ENCODE measurements at places on chromosomes 2 and 18.
A peak's percentile ranks its signal among the peaks of the same experiment; 100 is the strongest.

DNA sequence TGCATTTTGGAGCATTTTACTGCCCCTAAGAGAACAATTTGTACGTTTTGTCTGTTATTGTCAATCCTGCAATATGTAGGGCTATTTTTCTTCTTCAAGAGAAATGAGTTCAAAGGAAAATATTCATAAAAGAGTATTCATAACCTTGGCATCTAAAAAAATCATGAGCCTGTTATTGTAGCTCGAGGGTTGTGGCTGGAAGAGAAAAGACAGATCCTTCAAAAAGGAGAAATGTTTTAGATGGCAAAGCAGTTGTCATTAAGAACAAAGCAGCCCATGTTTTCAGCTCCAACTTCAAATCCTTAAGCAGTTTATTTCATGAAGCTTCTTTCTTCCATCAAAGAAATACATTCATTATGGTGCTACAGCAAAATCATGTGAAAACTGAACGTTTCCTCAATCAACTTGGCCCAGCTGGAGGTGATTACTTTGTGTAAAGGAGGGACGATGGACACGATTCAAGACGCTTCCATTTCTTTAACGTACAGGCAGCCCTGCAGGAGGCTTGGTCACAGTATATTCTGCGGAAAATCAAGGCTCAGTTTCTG, 31.4 kb downstream of the QPCT start:
- DNase-seq = no peak

DNA sequence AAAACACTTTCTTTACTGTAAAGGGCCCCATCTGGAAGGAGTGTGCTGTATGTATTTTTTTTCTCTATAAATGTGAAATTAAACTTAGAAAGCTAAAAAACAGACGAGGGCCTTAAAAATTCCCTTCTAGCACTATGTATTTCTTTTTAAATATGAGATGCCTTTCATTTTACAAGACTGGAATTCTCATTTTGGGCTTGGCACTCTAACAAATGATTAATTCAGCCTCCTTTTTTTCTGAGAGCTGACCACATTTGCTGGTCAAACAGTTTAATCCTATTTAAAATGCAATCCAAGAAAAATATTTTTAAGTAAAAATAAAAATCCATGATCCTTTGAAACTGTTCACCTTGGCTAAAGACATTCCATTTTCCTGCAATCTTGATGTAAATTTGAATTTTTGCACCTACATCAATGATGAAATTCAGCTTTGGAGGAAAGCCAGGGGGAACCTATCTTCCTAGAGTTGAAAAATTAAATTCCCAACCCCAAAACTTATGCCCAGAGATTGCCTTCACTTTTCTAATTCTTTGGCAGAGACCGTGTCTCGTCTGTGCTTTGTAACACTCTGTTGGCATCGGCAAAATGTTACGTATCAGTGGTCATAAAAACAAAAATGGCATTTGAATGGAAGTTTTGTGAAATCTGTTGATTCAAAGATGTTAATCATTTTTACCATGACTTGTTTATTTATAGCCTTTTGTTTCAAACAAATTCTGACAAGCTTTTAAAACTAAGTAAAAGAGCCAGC, 284.5 kb downstream of the ZNF521 start:
- no peak for DNase-seq

GRCh38 chr2:55459279-55459678, 39.6 kb upstream of the CCDC88A start:
- no peak for DNase-seq

- no peak for DNase-seq
Measured at GRCh38 chr18:21040466-21040865, 71.1 kb downstream of the ROCK1 start.

DNA sequence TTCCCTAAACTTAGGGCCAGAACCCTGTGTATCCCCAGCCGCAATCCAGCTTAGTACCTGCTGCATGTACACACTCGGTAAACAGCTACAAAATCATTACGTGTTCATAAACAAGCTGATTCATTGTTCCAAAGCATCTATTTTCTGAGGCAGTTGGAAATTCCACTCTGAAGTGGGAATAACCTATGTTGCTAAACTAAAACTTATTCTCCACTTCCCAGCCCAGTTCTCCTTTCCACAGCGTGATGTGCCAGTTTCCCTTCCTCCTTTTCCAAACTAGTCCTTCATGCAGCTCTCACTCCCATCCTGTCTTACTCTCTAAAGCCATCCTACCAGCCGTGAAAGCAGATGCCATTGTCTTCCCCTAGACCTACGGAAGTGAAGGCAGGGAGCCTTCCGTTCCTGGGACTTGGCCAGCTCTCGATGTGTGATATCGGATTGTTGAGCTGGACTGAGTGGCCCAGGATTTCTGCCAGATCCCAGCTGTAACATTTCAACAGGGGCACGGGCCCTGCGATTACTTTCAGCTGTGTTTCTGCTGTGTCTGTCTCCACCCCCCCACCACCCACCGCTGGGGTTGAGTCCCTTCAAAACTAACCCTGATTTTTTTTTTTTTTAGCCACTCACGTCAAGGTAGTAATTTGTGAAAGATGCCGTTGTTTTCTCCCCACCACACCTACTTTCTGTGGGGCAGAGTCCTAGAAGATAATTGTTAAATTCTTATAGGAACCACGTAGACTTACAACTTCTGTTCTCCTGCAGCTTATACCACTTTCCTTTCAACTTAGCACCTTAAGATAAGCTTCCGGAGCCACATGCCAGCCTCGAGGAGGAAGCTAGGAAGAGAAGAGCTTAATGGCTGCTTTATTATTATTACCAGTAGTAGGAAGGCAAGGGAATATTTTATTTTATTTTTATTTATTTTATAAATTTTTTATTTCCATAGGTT, 100.9 kb downstream of the CRIM1 start:
- DNase-seq = peak; percentile 6

DNA sequence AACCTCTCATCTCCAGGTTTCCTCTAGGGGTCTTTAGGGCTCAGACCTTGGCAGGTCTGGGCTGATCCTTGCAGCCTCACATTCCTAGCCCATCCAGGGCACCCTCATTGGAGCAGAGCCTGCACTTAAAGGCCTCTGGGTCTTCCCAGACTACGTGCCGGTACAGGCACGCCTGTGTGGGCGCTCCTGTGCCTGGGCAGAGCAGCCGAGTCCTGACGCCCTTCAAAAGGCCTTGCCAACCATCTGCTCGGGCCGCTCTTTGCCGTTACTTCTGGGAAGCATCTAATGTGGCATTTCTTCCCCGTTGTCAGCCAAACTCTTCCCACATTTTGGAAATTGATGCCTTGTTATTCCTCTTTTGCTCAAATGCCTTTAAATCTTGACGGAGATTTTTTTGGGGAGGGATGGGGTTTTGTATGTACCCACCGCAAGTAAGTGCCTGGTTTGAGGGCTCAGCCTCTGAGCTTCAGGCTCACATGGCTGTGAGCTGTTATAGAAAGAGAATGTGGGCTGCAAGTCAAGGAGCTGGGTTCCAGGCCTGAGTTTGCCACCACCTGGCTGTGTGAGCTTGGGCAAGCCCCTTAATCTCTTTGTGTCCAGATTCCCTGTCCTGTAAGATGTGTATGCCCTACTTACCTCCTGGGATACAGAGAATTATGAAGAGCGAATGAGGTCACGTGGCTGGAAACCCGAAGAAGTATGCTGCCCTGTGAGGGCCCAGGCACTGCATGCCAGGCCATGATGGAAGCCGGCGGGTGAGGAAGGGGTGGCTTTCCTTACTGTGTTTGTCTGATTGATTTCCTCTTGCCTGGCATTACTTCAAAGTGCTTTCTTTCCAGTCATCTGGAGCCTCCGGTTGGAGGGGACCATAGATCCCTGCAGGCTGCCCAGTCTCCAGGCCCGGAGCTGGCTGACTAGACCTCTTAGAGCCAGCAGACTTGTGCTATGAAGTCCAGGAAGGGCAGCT, 20.6 kb downstream of the EHD3 start:
- no peak for DNase-seq

GRCh38 chr2:6764968-6765723, 100.6 kb downstream of the CMPK2 start:
- no peak for DNase-seq

- DNase-seq = no peak
Measured at GRCh38 chr2:42153944-42154581, 15.1 kb upstream of the EML4 start.

- no peak for DNase-seq
Measured at GRCh38 chr18:25648716-25649260, 296.8 kb upstream of the ZNF521 start.

DNA sequence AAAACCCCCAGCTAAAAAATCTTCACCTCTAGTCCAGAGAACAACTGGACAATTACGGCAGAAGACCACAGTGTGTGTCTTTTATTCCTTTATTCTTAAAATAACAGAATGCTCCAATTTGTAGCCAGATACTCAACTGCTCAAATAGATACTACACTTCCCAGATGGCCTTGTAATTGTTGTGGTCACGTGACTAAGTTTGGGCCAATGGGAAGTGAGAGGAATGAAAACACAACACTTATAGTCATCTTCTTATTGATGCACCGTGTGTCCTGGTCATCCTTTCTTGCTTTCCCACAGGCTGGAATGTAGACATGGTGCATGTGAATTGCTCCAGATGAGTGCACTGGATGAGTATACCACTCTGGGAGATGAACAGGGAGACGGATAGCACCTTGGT, 145.1 kb downstream of the CDC42EP3 start:
- no peak for DNase-seq

- no peak for DNase-seq
Measured at GRCh38 chr2:201154615-201155399, 28.1 kb upstream of the CASP10 start.

GRCh38 chr2:86002375-86002774, 103.3 kb downstream of the POLR1A start:
- no peak for DNase-seq

- DNase-seq = no peak
Measured at GRCh38 chr2:168032091-168032490, 215.3 kb downstream of the STK39 start.

GRCh38 chr2:31577143-31577542, 3.6 kb downstream of the SRD5A2 start:
- no peak for DNase-seq

GRCh38 chr18:6004683-6005082, 109.4 kb upstream of the TMEM200C start:
- DNase-seq = no peak

DNA sequence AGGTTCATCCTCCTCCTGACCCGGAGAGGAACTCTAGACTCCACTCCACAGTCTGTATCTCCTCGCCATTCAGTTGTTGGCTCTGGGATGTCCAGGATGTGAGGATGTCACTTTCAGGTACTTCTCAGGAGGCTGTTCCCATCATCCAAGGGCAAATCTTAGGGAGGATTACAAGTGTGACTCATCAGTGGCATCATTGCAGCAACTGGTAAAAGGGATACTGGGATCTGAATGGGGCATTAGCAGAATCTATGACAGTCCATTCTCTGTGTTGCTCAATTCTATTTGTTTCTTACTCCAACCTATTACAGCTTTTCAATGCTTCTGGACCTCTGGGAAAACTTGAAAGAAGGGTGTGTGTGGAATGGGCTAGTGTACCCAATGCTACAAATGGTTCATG, 81.5 kb upstream of the FN1 start:
- no peak for DNase-seq

GRCh38 chr2:168697668-168698121, 104.7 kb upstream of the NOSTRIN start:
- no peak for DNase-seq

GRCh38 chr2:48471048-48471474, 58.9 kb upstream of the STON1 start:
- no peak for DNase-seq

DNA sequence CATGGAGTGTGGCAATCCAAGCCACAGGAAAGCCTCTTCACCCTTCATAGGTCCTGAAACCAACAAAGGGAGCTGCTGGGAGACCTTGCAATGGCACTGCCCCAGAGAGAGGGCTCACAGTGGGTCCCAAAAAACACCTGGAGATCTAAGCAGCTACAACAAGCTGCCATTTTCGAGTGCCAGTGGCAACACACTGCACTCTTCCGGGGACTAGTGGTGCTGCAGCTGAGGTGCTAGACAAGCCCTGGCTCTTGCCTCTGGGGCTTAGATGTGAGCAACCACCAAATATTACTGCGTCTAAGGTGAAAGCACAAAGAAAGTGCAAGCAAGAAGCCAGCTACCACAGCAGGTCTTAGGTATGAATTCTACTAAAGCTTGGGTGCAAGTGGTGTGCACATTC, 192.9 kb downstream of the NOL4 start:
- DNase-seq = no peak

GRCh38 chr18:62554061-62554815, 31.4 kb downstream of the ZCCHC2 start:
- DNase-seq = no peak

DNA sequence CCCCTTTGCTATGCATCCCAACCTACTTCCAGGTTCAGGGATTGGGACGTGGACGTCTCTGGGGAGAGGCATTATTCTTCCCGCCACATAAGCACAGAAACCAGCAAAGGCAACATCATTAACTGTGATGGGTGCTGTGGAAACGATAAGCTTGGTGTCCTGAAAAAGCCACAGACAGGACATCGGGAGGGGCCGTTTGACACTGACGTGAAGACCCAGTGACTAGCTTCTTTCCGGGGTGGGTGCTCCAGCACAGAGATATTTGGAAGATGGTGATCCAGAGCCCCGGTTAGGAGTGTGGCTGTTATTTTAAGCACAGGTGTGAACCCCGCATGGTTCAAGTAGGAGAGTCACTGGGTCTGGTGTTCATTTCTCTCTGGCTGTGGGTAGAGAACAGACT, 163.8 kb upstream of the HDAC4 start:
- DNase-seq = no peak

DNA sequence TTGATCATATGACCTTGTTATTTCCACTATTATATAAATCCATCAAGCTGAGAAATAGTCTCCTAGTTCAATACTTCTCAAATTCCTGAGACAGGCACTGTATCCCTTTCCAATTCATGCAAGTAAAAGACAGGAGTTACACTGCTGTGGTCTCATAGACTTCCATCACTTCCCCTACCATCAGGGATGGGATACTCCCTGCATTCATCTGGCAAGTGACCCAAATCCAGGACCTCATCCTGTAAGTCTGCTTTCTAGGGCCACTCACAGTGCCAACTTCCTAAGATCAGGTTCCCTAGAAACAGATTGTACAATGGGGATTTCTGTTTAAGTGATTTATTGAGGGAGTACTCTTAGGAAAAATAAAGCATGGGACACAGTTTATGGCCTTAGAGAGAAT, 424.0 kb upstream of the CDH7 start:
- DNase-seq = no peak

DNA sequence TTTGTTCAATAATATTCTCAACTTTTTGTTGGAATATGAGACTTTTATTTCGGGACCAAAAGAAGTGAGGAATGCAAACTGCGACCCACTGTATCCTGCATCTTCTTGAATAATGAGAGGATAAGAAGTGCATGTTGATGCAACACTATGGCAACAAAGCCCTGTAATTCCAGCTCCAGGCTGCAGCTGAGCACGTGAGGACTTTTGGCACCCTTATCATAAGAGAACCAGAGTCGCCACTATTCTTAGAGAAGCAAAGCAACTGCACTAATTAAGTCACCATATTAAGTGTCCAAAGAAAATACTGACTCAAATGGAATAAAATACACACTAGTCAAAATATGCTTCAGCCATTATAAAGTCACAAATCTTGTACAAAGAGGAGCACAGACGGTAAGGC, 65.8 kb downstream of the FAM210A start:
- no peak for DNase-seq

- no peak for DNase-seq
Measured at GRCh38 chr2:161036926-161037325, 123.3 kb upstream of the TANK start.

Measured in amygdala (tissue), 56 donors.